Lower lobe of right lung (tissue), 2 donors: ENCODE measurements at places on chromosomes 3 and 15. TPM values are rescaled to one million over a fixed set of nuclear protein-coding genes. Genes with fewer than 3 reads are reported as not detected.

DNA sequence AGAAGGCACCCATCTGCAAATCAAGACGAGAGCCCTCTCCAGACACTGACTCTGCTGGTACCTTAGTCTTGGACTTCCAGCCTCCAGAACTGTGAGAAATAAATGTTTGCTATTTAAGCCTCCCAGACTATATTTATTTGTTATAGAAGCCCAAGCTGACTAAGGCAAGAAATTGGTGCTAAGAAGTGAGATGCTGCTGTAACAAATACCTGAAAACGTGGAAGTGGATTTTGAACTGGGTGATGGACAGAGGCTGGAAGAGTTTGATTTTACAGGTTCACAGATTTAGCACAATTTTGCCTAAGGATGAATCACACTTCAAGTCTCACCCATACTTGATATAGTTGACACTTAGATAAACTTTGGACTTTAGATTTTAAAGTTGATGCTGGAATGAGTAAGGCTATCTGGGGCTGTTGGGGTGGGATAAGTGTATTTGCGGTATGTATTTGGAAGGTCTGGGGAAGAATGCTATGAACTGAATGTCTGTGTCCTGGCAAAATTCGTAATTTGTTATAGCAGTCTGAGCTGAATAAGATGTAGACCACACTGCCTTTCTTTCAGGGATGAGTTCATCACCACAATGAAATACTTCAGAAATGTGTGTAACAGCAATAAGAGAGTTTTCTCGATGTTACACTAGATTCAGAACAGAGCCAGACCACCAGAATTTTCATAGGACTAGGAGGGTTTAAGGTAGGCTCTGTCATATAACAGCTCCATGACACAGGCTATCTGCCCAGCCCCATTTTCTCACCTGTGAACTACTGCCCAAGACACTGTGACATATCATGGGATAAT, 120.5 kb upstream of the LMCD1 start:
- no peak overlapping the region for H3K27ac ChIP-seq
- DNase-seq: no peak
- H3K27me3 ChIP-seq: no peaks in the 10 kb centered on the region
- H3K36me3 ChIP-seq: no peaks in the 10 kb centered on the region

DNA sequence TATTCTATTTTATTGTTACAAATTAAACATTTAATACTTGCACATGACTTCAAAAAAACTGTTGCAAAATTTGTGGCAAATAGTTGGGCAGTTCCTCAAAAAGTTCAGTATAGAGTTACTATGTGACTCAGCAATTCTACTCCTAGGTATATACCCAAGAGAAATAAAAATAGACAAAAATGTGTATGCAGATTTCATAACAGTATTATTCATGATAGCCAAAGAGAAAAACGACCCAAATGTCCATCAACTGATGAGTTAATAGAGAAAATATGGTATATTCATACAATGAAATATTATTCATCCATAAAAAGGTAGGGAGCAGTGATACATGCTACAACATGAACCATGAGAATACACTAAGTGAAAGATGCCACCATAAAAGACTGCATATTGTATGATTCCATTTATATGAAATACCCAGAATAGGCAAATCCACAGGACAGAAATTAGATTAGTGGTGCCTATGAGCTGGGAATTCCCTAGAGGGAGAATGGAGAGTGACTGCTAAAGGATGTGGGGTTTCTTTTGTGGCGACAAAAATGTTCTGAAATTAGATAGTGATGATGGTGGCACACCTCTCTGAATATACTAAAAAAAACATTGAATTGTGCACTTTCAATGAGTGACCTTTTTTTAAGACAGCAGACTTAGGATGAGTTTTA, 31.6 kb upstream of the CLASP2 start:
- no peak for DNase-seq
- H3K27me3 ChIP-seq: no peaks in the 10 kb centered on the region
- H3K27ac ChIP-seq: no peak overlapping the region

Gene CCR8
- not detected for total RNA-seq

DNA sequence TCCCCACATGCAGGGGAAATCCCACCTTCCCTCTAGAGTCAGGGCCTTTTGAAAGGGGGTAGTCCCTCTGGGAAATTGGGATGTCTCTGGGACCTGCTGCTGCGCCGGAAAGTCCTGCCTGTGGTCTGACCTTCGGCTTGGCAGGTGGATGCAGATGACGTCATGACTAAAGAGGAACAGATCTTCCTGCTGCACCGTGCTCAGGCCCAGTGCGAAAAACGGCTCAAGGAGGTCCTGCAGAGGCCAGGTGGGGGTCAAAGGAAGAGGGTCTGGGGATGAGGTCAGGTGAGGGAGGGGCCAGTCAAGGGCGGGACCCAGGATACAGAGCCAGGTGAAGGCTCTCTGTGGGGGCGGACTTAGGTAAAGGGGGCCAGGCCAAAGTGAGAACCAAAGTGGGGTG, 16.2 kb downstream of the PTH1R start:
- H3K27ac ChIP-seq: no peak overlapping the region
- DNase-seq: peak; percentile 35
- no peak overlapping the region for H3K4me3 ChIP-seq
- peaks cover 17% of the 10 kb centered on the region for H3K27me3 ChIP-seq
- H3K36me3 ChIP-seq: no peaks in the 10 kb centered on the region
- H3K4me1 ChIP-seq: peaks cover 29% of the 10 kb centered on the region
